Cardiac muscle cell (in vitro differentiated cells and primary cell): ENCODE measurements at places on chromosomes 7 and 10. TPM values are rescaled to one million over a fixed set of nuclear protein-coding genes. Genes with fewer than 3 reads are reported as not detected.

- DNase-seq = no peak
- no peaks in the 10 kb centered on the region for H3K27me3 ChIP-seq
- no peaks in the 10 kb centered on the region for H3K36me3 ChIP-seq
- H3K4me1 ChIP-seq = no peaks in the 10 kb centered on the region
- H3K4me3 ChIP-seq = no peak overlapping the region
- H3K27ac ChIP-seq = no peak overlapping the region
These were observed 25.6 kb upstream of the PLEKHA1 start for GRCh38 chr10:122348935-122349361.

GRCh38 chr7:153604-154003 lies 38.8 kb upstream of the FAM20C start:
- H3K4me1 ChIP-seq = peaks cover 24% of the 10 kb centered on the region
- no peak overlapping the region for H3K4me3 ChIP-seq
- no peak overlapping the region for H3K27ac ChIP-seq
- H3K27me3 ChIP-seq = no peaks in the 10 kb centered on the region

- no peaks in the 10 kb centered on the region for H3K27me3 ChIP-seq
- H3K36me3 ChIP-seq = no peaks in the 10 kb centered on the region
- no peak for DNase-seq
- no peak overlapping the region for H3K27ac ChIP-seq
- no peak overlapping the region for H3K4me3 ChIP-seq
- H3K4me1 ChIP-seq = no peaks in the 10 kb centered on the region
These were observed 33.2 kb downstream of the CDH23 start for GRCh38 chr10:71429929-71430328.

Gene HNRNPA2B1
- 247 and 450 TPM in 2 replicates for total RNA-seq

Gene AGR2
- not detected in 2 replicates for total RNA-seq
